ENCODE measurements at places on chromosomes 12 and 14.
A peak's percentile ranks its signal among the peaks of the same experiment; 100 is the strongest.

- DNase-seq, result no peak
Measured at GRCh38 chr12:50581226-50582184, 76.7 kb downstream of the DIP2B start.

GRCh38 chr12:121795034-121795968, 1.8 kb upstream of the RHOF start:
- DNase-seq, result peak; percentile 87

DNA sequence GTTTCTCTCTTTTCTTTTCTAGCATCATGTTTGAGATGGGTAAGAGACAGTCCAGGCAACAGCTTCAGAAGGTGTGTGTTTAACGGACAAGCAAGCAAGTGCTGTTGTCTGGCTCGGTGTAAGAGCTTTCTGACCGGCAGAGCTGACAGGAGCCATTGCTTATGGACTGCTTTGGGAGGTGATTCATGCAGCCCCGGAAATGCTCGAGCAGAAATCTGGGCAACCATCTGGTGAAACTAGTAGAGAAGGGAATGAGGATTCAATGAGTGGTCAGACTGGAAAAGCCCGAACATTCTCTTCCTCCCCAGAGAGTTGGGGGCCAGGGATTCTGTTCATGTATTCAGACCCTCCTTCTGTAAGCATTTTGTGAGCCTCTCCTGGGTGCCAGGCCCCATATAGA, 24.4 kb downstream of the TUNAR start:
- no peak for DNase-seq

- no peak for DNase-seq
Measured at GRCh38 chr14:65780566-65780965, 368.0 kb downstream of the FUT8 start.

- DNase-seq, result no peak
Measured at GRCh38 chr12:62319058-62319457, 58.9 kb downstream of the USP15 start.

- DNase-seq, result no peak
Measured at GRCh38 chr12:90280033-90280432, 571.4 kb upstream of the ATP2B1 start.

DNA sequence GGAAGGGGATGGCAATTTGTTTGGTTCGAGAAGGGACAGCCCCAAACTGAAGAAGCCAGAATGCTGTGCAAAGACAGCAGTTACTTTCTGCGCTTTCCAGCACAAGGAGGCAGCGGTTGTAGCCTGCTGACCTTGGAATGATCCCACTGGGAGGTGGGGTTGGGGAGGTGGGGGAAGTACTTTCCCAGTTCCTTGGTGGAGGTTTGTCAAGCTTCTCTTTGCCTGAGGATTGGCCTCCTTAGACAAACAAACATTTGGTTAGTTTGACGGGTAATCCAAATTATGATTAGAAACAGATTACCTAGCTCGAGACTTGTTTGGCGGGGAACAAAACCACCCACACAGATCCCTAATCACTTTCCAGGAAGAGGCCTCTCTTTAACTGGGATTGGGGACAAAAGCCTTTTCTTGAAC, 79.1 kb upstream of the EGLN3 start:
- DNase-seq, result no peak

DNA sequence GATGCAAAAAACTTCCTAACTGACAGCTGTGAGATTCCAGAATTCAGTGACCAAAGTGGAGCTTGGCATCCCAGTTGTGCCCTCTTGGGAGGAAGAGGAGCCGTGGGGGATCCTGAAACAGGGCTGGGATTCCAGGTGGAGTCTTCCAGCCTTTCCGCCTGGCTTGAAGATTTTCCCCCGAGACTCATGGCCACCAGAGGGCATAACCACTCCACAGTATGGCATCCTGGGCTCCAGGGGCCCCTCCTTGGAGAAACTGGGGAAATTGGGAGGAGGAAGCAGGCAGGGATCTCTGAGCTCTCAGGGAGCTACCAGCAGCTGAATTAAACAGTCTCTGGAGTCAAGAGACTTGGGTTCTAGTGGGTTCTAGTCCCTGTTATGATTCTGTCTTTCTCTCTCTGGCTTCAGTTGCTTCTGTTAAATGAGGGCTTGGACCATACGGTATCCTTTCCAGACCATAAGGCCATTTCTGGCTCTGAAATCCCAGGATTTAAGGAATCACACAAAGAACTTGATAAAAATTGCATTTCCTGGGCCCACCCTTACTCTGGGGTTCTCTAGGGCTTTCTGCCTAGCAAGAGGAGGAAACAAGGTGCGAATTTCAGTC, 2.6 kb upstream of the TAMALIN start:
- DNase-seq, result peak; percentile 11
